NCI-H226 (cell line): ENCODE measurements at places on chromosomes 2 and 18.

DNA sequence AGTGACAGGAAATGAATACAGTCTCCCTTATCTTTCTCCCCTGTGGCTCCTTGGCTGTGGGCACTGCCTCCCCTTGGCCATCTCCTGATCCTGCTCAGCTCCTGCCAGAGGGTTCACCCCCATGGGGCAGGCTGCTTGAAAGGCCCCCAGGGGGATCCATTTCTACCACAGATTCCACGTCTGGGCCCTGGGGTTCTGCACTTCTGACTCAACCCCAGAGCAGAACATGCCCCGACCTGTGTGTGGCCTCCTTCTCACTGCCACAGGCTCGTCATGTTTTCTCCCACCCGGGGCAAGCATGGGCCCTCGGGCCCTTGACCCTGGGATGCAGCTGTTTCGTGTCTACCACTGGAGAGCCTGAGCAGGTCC lies 122.2 kb downstream of the ACKR3 start:
- no peak for DNase-seq

GRCh38 chr2:136962105-136962725 lies 196.9 kb downstream of the THSD7B start:
- DNase-seq, result no peak

DNA sequence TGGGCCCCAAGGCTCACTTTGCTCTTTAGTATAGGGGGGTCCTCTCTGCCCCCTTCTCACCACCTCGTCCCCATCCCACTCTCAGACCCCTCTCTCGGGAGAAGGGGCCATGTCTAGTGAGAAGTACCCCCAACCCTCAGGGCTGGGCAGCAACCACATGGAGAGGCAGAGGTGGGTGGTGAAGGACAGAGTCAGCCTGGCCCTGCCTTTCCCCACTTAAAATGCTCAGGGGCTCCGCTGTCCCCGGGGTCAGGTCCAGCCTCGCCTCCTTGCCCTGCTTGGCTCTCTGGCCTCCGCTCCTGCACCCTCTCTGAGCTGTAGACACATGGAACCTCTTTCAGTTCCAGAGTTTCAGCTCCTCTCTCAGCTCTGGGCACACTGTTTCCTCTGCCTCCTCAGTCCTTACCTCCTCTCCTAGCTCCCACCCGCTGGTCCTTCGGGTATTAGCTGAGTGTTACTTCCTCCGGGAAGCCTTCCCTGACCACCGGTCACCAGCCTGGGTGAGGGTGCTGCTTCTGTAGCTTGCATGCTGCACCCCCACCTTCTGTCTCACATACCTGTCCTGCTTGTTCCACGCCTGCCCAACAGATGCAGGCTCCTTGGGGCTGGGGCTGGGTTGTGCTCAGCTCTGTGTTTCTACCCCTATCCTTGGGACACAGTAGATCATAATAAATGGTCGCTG lies 79.5 kb upstream of the OTOF start:
- DNase-seq, result no peak

DNA sequence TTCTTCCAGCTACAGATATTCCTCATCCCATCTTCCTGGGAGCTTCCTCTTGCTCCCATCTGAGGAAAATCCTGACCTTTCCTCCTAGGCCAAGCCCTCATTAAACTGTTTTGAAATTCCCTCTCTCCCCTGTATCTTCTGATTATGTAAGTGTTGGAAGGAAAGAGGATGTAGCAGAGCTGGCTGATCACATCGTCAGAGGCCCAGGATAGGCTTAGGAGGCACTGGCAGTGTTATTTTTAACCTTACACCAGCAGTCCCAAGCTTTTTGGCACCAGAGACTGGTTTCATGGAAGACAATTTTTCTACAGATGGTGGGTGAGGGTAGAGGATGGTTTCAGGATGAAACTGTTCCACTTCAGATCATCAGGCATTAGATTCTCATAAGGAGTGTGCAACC lies 630.4 kb downstream of the EPHA4 start:
- no peak for DNase-seq

GRCh38 chr18:48663096-48663930 lies 124.5 kb downstream of the CTIF start:
- DNase-seq, result no peak

DNA sequence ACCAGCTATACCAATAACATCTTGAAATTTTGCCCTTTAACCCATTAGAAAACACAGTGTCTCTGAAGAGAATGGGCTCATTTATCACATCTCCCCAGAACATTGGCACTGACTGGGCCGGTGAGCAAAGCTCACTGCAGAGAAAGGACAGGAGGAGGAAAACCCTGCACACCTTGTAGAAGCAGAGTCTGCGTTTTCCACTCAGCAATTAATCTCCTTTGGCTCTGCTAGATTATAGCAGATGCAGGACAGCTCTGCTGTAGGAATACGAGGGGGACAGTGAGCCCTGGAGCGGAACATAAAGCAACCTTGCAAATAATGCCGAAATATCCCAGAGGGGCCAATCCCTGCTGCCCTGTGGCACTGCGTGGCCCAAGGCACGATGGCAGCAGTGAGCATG lies 113.9 kb downstream of the TSN start:
- no peak for DNase-seq

DNA sequence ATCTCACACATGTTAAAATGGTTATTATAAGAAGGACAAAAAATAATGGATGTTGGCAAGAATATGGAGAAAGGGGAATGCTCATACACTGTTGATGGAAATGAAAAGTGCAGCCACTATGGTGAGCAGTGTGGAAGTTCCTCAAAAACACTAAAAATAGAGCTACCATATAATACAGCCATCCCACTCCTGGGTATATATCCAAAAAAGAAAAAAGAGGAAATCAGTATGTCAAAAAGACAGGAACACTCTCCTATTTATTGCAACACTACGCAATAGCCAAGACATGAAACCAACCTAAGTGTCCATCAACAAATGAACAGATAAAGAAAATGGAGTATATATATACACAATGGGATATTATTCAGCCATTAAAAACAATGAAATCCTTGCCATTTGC lies 642.6 kb downstream of the RNF144A start:
- no peak for DNase-seq

DNA sequence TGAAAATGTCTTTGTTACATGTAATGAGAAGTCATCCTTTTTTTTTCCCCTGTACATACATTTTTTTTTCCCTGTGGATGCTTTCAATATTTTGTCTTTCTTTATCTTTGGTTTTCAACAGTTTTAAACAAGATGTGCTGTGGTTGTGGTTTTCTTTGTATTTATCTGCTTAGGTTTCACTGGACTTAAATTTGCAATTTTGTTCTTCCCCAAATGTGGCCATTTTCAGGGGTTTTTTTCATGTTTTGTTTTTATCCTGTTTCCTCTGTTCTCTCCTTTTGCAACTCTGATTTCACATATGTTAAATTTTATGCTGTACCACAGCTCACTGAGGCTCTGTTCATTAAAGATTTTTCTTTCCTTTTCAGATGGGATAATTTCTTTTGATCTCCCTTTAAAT lies 41.7 kb downstream of the GALNT1 start:
- DNase-seq, result no peak

- no peak for DNase-seq
Observed at GRCh38 chr2:240210198-240210965, 69.9 kb upstream of the OTOS start.

GRCh38 chr2:9247177-9247576 lies 40.6 kb downstream of the ASAP2 start:
- no peak for DNase-seq

- peak; percentile 81 for DNase-seq
Observed at GRCh38 chr18:24014062-24014985, at the start of gene TTC39C. Gene TTC39C, plus strand, starts transcription at chr18:24014754. Its CDS starts 118 bp downstream, at chr18:24014872.

- DNase-seq, result no peak
Observed at GRCh38 chr2:127661949-127662510, 13.3 kb downstream of the LIMS2 start.

GRCh38 chr18:73750052-73750451 lies 397.6 kb downstream of the FBXO15 start:
- no peak for DNase-seq

- DNase-seq, result no peak
Observed at GRCh38 chr2:42192010-42192373, 22.8 kb downstream of the EML4 start.

DNA sequence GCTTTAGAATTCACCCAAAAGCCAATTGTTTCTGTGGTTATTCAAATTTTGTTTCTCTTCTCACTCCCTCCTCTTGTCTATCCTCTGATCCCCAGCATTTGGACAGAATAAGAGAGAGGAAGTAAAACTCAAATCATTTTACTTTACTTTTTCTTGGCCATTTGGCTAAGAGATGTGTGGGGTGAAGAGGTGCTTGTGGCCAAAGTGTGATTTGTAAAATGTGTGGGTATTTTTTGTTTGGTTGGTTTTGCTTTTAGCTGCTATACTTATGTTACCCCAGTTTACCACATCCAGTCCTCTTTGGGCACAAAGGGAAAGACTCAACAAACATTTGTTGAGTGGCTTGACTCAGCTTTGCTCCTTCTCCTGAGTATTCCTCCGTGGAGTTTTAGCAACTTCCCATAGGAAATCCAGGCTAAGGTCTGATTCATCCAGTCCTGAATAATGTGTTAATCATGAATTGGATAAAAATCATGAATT lies 109.1 kb upstream of the CYP1B1 start:
- peak; percentile 57 for DNase-seq

DNA sequence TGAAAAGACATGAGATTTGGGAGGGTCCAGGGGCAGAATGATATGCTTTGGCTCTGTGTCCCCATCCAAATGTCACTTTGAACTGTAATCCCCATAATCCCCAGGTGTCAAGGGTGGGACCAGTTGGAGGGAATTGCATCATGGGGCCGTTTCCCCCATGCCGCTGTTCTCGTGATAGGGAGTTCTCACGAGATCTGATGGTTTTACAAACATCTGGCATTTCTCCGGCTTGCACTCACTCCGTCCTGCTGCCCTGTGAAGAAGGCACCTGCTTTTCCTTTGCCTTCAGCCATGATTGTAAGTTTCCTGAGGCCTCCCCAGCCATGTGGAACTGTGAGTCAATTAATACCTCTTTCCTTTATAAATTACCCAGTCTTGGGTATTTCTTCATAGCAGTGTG lies 51.4 kb downstream of the LPIN1 start:
- no peak for DNase-seq

DNA sequence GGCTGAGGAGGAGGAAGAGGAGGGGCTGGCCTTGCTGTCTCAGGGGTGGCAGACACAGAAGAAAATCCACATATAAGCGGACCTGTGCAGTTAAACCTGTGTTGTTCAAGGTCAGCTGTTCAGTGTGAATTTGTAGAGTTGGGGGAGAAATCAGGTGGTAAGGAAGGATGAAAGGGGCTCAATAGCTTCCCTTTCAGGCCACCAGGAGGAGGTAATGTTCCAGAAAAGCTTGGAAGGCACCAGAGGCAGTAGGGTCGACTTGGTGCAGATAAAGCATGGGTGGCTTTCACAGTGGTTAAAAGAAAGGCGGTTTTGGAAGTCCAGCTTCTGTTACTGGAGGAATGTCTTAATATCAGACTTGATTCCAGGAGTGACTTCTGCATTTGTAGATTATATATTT lies 167.4 kb downstream of the THSD7B start:
- no peak for DNase-seq

DNA sequence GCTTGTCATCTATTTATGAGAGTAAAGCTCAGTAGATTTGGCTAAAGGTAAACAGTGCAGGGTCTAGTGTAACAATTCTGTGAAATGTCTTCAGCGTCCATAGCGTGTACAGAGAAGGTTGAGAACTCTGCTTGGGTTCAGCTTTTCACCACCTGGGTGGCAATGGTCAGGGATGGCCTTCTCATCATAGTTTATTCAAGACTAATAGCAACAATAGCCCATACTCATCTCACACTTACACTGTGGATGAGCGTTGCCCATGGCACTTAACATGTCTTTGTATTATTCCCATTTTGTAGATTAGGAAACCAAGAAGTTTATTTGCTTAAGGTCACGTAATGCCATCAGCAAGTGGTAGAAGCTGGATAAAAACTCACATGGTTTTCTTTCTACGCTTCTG lies 106.8 kb upstream of the RND3 start:
- DNase-seq, result no peak

- DNase-seq, result no peak
Observed at GRCh38 chr2:37588316-37588777, 83.1 kb downstream of the CDC42EP3 start.

GRCh38 chr18:64799376-64799775 lies 650.5 kb upstream of the LINC00305 start:
- DNase-seq, result no peak

GRCh38 chr2:230008708-230009066 lies 60.0 kb downstream of the SLC16A14 start:
- no peak for DNase-seq

- DNase-seq, result no peak
Observed at GRCh38 chr2:44124500-44124899, 44.2 kb upstream of the PPM1B start.

- peak; percentile 3 for DNase-seq
Observed at GRCh38 chr18:51461956-51462355, 264.5 kb upstream of the MEX3C start.

- no peak for DNase-seq
Observed at GRCh38 chr2:143482771-143483170, 353.6 kb downstream of the ARHGAP15 start.

DNA sequence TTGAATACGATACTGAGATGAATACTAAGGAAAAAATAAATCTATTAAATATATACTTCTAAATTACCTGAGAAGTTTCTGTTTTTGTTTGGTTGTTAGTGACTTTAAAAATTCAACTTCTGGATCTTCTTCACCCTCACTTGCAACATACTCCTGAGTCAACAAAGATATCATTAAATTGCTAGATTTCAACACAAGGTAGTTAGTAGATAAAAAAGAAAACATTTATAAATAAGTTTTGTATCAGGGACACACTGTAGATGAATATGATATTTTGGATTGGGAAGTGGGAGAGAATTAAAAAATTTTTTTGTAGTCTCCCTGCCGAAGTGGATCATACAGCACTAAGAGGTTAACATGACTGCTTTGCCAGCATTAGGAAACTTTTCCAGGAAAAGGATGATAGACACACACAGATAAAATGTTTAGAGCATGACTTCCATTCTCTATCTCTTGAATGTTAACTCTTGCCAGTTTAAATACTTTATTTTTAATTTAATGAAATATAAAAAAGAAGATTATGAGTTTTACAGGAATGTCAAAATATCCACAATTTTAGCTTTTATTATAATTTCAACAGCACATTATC lies 15.9 kb downstream of the SP9 start:
- DNase-seq, result peak; percentile 24

DNA sequence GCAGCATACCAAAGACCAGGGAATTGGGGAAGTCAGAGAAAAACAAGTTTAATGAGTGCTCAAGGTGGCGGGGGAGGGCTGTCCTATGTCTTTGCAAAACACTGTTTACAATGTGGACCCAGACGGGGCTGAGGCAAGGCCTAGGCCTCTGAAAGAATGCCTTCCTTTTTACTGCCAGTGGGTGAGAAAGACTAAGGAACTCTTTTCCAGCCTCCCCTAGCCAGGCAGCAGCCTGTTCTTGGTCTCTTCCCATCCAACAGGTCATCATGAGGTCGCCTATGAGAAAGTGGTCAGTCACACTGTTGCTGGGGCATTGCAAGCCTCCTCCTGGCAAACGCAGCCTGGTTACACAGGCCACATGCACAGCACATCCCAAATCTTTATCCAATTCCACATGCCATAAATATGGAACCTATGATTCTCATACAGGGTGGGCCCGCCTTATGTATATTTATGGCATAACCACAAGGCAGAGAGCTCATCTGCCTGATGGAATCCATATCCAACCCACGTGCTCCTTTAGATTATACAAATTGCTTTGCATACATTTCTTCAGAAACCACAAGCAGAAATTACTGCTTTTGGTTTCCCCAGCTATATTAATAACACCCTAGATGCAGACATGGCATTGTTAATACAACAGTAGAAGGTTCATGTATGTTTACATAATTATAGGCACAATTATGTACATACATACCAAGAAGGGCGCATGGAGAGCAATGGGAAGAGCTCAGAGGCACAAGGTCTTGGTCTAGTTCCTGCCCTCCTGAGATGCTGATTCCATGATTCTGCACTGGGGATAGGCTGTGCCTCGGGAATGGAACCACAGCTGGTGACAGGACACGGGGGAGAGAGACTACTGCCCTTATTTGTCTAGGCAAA lies 48.6 kb downstream of the NRP2 start:
- peak; percentile 12 for DNase-seq
